ENCODE measurements at places on chromosomes 2 and 18.

DNA sequence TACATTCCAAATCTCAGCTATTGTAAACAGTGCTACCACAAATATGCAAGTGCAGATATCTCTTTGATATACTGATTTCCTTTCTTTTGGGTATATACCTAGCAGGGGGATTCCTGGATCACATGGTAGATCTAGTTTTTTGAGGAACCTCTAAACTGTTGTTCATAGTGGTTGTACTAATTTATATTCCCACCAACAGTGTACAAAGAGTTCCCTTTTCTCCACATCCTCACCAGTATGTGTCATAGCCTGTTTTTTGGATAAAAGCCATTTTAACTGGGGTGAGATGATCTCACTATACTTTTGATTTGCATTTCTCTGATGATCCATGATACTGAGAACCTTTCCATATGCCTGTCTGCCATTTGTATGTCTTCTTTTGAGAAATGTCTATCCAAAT is 6.3 kb upstream of the CCNT2 start:
- no peak for DNase-seq

DNA sequence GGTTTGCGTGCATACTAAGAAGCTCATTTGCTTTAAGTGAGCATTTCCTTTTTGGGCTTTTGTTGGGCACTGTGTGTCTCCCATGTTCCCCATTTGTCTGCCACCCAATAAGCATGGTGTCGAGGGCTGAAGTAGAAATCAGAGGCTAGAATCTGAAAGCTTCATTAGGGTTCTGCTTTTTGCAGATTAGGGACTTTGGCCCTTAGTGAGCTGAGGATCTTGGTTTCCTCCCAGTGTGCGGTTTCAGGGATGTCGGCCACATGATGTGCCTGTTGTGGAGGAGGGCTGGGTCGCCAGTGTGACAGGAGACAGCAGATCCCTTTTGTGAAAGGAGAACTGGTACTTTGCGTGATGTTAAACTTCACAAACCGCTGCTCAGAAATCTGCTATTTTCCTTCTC is 41.1 kb downstream of the PLEKHB2 start:
- DNase-seq, result no peak

DNA sequence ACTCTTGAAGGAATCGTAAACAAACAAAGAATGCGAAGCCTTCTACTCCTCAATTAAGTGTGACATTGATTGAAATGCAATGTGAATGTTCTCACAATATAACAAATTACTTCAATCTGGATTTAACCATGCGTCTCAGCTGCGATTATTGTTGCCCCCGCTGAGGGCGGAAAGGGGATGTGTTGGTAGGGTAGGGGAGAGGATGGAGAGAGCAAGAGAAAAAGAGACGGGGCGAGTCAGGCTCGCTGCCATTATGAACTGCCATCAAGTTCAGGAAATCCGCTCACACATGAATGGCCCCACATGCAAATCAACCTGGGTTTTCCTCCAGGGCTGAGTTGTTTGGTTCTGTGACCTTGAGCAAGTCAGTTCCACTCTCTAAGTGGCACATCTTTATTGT is 129.8 kb downstream of the PXDN start:
- DNase-seq, result peak; percentile 12

DNA sequence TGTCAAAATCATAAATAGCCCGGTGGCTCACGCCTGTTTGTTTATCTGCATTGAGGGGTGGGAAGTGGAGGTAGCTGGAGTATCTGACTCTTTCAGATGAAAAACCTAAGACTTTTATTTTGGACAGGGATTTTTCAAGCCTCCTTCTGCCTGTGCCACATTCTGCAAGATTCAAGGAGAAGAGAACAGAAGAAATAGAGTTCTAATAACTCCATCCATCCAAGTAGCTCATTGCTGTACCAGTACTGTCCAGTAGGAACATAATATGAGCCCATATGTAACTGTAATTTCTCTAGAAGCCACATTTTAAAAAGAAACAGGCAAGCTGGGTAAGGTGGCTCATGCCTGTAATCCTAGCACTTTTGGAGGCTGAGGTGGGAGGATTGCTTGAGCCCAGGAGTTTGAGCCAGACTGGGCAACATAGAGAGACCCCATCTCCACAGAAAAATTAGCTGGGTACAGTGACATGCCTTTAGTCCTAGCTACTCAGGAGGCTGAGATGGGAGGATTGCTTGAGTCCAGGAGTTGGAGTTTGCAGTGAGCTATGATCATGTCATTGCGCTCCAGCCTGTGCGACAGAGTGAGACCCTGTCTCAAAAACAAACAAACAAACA is 35.4 kb upstream of the NT5DC4 start:
- DNase-seq, result no peak

GRCh38 chr18:39057423-39058064 is 1491.9 kb upstream of the CELF4 start:
- no peak for DNase-seq

DNA sequence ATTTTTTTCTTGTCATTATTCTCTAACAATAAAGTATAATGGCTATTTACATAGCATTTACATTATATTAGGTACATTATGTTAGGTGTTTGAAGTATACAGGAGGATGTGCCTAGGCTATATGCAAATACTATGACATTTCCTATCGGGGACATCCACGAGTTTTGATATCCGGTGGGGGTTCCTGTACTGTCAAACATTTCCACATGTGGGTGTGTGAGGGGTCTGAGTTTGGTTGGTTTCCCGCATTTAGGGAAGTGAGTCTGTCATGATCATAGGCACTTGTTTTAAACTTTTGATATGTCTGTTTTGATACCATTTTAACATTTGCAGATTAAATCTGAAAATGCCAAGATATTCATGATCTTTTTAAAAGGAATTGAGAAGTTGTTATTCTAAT is 76.0 kb downstream of the CEP192 start:
- DNase-seq, result no peak

- no peak for DNase-seq
Observed at GRCh38 chr2:208297961-208298360, 31.9 kb downstream of the PIKFYVE start.

DNA sequence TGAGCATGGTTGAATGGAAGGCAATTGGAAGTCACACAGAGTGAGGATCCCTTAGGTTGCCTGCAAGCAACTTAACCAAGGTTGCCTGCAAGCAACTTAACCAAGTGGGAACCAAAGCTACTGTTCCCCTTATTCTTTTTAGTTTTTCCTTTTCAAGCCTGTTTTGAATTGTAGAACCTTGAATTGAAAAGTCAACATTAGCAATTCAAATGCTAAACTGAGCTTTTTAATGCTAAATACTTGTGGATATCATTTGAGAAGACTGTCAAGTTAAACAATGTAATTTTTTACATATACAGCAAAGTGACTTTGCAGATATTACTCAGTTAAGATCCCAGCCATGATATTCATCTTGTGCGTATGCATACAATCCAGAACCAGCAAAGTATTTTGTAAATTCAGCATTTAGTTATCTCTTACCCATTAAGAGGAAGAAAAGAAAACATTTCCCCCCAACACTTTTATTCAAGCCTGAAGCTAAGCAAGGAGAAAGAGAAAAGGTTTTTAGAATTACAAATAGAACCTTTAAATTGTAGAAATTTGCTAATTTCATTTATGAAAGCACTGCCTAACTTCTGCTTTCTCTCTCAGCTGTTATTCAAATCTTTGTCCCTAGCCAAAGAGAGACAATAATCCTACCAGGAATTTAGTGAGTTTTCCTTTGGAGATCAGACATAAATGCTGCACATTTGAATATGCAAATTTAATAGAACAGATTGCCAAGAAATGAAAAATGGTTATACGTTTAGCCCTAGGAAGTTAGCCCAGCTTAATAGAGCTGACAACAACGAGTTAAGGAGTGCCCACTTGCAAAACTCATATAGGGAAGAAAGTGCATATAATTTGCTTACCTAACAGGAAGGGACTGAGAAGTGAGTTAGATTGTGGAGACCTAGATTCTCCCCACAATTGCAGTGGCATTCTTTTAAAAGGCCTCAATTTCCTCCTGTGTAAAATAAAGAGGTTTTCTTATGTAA is 643.2 kb upstream of the PIK3C3 start:
- DNase-seq, result peak; percentile 16

DNA sequence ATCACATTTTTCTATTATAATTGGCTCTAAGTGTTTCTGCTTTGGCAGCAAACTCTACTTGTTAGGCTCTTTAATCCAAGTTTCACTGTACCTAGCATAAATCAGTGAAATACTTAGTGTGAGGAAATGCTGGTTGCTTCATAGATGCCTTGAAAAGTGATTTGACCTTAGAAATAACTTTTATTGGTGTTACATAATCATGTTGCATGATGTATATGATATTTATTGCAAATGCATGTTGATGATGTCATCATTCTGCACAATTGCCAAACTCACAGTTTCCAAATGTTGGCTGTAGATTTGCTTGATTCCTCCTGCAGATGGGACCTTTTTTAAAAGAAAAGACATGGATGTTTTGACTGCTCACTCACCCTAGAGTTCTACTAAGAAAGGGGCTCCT is 137.6 kb upstream of the BCL2L11 start:
- DNase-seq, result no peak

- no peak for DNase-seq
Observed at GRCh38 chr2:130754811-130755210, 529 bp upstream of the AMER3 start.

DNA sequence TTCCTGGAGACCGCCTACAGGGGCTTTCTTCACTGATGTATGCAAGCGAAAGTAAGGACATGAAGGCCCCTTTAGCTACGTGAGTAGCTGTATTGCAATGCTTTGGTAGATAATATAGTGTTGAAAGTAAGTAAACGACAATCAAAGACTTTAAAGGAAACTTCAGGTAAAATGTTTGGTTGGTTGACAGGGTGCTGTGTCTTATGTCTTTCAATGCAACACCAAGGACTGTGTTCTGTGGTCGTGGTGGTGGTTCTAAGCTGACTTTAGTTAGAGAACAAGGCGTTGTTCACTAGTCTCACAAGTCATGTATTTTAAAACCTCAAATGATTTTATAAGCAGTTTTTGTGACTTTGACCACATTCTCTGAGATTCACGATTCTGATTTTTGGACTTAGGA is 58.0 kb upstream of the CABYR start:
- no peak for DNase-seq

GRCh38 chr2:136031711-136032110 is 46.3 kb upstream of the DARS1 start:
- DNase-seq, result no peak

DNA sequence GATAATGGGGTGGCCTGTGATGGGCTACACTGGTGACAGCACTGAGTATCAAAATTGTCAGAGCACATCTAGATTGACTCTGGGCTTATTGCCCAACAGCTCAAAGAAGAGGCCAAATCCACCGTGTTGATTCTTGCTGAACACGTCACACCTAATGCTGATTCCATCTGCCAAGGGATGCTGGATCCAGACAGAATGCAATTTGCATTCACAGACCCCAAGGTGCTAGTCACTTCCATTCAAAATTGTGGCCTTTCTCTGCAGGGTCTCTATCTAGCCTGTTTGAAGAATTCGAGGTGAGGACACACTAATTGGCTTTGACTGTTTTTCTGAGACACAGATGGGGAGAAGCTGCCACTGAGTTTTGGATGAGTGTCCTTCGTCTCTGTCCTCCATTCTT is 13.5 kb upstream of the GPR39 start:
- DNase-seq, result no peak

DNA sequence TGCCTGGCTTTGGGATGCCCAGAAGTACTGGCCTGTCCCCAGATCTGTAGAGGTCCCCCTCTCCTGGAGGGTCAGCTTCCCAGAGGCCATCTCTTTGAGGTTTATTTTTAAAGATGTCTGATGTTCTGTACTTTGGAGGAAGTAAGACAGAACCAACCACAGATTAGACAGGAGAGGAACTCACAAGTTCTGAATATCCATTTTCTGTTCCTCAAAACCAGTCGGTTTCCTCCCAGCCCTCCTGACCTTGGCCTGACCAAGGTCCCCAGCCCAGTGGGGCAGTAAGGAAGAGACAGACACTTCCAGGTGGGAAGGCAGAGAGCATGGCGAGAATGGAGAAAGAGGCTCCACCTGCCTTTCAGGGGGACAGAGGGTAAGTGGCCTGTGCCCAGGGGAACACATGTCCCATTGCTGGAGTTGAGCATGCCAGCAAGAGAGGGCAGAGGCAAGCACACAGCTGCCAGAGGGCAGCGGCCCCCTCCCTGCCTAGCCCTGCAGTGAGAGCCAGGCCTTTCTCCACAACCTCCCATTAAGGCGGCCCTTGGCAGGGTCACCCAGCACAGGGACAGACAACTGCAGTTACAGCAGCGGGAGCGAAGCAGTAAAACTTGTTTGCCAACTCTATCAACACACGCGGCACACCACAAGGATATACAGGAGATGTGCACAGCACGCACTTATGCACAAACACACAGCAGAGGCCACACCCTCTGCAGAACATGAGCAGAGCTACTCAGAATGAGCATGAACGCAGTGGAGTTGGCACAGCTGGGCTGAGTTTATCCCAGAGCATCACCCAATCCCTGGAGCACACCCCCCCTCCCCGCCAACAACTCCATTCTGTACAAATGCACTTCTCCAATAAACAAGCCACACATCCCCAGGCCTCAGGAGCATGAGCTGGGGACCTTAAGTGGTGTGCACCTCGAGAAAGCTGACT is 18.5 kb upstream of the SEMA4C start:
- no peak for DNase-seq

- DNase-seq, result no peak
Observed at GRCh38 chr2:120716641-120717585, 18.8 kb upstream of the GLI2 start.

DNA sequence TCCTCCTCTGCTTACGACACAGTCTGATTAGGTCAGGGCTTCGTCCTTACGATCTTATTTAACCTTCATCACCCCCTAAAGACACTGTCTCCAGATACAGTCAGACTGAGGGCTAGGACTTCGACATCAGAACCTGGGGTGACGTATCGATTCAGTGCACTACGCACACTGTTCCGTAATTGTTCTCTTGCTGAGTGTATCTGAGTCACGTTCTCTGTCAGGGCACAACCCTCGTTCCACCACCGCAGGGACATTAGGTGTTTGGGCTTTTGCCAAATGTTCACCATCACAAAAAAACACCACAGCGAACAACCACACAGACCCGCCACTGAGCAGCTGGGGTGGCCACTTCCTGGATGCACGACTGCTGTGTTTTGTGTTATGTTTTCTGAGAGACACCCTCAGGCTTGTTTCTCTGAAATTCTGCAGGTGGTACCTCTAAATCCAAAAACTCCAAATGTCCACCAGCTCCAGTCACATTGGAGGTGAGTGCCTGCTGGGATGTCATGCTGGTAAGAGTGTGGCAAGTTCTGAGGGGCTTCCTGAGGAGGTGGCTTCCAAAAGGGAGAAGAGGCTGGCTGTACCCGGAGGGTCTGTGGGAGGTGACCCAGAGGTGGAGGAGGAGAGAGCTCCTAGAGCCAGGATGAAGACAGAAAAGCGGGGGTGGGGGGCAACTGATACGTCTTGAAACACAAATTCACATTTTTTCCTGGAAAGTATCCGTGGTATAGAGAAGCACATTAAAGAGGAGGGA is 66.6 kb downstream of the ADNP2 start:
- no peak for DNase-seq

DNA sequence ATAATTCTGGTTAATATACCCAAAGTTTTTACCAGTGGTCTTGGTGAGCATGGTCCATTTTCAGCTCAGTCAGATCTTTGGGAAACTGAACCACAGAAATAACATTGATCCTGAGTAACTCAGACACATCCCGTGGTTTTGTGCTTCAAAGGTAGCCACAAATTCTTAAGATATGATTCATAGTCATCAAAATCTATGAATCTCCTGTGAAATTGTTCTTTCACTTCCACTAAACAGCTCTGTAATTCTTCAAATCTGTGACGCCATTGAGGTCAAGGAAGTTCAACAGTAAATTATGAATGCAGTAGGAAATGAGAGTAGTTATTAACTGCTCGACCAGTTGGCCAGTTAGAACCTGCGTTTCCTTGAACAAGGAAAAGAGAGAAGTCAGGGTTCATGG is 147.3 kb downstream of the IRS1 start:
- no peak for DNase-seq

GRCh38 chr2:168599738-168600137 is 143.7 kb downstream of the CERS6 start:
- no peak for DNase-seq
